Omental fat pad (tissue), 4 donors: ENCODE measurements at places on chromosomes 5 and 9.

DNA sequence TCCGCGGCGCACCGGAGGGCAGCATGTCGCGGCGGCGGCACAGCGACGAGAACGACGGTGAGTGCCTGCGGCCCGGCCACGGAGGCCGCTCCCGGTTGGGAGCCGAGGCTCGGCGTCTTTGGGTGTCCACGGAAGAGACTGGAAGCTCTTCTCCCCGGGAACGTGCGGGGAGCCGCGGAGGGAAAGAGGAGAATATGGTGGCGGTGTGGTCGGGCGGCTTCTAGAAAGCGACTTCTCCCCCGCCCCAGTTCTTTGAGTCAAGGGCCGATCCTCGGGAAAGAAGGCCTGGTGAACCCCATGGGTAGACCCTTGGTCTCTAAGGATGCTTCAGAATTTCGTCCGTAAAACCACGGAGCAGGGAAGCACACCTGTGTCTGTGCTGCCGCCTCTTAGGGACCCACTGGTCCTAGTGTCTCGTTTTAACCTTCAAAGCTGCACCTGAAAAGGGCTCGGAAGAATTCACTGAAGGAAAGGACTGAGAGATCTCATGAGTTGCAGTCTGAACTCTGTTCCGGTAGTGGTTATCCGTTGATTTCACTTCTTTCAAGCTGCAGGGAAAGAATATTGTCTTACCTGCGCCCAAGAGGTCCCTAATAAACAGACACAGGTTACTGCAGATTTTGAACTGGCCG, 354 bp downstream of the NCBP1 start:
- DNase-seq, result no peak

GRCh38 chr9:88949425-88949824, 41.8 kb upstream of the S1PR3 start:
- no peak for DNase-seq

GRCh38 chr5:179795049-179795862, 1.5 kb downstream of the LTC4S start:
- DNase-seq, result no peak

DNA sequence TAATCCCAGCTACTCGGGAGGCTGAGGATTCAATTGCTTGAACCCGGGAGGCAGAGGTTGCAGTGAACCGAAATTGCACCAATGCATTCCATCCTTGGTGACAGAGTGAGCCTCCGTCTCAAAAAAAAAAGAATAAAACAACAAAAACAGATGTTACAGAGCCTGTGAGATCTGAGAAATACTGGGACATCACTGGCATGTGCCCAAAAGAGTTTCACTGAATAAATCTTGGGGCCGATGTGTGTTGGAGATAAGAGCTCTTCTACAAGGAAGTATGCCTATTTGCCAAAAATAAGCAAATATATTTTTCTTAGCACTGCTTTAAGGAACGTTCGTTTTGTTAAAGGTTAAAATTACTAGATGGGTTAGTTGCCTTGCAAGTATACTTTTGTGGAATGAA, 55.1 kb downstream of the KIAA1958 start:
- DNase-seq, result no peak

DNA sequence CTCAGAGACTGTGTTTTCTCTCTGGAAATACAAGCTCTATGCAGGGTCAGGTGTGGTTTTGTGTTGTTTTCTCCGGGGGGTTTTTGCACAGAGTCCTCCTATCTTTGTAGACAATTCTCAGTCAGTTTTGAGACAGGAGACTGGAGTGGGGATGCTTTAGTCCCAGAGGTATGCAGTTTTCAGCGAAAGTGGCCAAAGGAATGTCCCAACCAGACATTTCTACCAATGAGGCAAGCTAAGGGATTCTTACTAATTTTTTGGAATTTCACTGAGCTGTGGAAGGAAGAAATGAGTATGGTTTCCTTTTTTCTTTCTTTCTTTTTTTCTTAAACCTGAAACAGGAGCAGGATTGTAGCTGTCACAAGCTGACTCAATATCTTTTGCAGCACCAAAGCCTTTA, 35.3 kb upstream of the PLPP1 start:
- DNase-seq, result no peak

DNA sequence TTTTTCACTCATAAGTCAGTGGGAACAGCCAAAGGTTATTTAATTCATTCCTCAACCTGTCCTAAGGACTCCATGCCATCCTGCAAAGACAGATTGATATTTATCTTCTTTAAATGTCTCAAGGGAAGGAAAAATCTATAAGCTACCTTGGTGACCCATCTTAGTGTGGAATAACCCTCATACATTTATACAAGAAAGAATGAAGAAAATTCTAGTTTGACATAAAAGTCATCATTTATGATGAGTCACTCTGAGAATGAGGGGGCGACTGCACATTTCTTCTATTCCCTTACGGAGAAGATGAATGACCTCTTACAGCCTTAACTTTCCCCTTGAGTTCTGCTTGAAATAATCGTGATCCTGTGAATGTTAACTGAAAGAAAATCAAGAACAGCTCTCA, 26.8 kb upstream of the NUDT12 start:
- DNase-seq, result no peak

GRCh38 chr9:93646640-93647178, 70.3 kb downstream of the PHF2 start:
- DNase-seq, result peak; percentile 17

DNA sequence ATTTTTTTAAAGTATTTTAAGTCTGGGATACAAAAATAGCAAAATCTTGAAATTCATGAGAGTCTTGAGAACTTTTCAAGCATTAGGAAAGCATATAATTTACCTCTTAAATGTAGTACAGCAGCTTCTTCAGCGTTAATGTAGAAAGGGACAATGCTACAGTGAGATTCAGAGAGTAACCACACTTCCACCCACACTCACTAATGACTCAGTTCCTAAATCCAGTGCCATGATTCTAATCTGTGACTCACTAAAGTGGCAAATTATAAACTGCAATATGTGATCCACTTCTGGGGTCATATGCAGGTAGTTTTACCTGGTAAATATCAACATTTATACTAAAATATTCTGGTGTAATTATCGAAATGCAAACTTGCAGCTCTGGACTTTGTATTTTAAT, 434.5 kb upstream of the TUSC1 start:
- no peak for DNase-seq

GRCh38 chr9:98356953-98357690, 101.7 kb upstream of the TBC1D2 start:
- DNase-seq, result no peak

DNA sequence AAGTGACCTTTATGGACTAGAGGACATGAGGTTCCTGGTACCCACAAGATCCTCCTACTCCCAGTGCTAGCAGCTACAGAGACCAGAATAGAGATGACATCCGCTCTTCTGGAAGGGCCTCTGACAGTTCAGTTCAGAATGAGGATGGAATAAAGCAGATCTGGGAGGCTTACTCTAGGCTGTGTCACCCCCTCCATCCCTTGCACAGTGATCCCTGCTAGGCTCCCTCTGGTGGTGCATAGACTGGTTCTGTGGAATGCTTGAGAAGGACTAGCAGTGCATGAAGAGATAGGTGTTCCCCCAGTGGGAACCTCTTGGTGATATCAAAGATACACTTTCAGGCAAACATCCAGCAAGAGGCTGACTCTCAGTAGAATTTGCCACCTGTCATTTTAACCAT, 83.0 kb downstream of the NPR3 start:
- DNase-seq, result no peak

- no peak for DNase-seq
Measured at GRCh38 chr5:149326611-149327010, 18.7 kb upstream of the GRPEL2 start.

- DNase-seq, result no peak
Measured at GRCh38 chr5:39877479-39877878, 452.7 kb upstream of the DAB2 start.

GRCh38 chr9:33437898-33438297, 9.5 kb downstream of the AQP3 start:
- DNase-seq, result no peak

DNA sequence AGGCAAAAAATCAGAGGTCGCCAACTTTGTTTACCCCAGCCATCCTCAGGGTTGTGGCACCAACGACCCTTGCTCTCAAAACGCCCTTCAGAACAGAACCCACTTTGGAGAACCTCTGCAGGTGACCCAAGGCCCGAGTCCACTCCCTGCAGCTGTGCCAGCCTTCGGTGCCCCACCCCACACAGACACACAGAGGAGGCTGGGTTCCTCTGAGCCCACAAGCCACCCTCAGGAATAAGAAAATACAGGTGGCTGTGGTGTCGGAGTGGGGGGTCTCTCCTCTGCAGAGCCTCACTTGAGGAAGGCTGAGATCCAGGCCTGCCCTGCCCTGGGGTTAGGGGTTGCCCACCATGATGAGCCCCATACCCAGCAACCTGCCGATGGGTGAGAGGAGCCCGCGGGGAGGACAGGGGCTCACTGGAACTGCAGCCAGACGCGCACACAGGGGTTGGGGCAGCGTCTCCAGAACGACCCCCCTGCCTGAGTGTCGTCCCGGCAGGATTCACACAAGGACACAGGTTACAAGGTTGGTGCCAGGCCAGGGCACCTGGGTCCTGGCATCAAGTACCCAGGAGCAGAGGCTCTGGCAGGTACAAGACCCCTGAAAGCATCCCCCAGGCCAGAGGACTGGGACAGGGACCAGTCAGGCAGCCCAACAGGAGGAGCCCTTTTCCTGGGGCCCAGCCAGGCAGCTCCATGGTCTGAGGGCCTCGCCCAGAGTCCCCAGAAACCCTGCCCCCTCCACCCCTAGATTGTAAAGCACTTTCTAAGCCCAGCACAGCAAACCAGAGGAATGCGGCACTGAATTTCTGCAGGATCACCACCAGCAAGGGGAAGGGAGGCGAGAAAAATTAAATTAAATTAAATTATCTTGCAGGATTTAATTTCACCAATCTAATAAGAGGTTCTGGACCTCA, 40.0 kb downstream of the NACC2 start:
- DNase-seq, result no peak

DNA sequence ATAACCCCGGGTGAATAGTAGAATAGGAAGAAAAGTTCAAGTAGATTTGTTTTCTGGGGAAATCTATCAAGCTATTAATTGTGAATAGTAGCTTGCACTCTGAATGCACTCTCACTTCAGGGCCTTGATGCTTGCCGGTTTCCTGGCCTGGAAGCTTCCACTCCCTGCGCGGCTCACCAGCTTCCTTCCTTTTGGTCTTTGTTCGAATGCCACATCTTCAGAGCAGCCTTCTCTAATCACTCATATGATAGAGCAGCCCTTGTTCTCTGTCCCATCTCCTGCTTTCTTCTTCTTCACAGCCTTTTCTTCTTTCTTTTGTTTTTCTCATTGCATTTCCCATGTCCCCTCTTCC, 146.7 kb downstream of the MAST4 start:
- no peak for DNase-seq

DNA sequence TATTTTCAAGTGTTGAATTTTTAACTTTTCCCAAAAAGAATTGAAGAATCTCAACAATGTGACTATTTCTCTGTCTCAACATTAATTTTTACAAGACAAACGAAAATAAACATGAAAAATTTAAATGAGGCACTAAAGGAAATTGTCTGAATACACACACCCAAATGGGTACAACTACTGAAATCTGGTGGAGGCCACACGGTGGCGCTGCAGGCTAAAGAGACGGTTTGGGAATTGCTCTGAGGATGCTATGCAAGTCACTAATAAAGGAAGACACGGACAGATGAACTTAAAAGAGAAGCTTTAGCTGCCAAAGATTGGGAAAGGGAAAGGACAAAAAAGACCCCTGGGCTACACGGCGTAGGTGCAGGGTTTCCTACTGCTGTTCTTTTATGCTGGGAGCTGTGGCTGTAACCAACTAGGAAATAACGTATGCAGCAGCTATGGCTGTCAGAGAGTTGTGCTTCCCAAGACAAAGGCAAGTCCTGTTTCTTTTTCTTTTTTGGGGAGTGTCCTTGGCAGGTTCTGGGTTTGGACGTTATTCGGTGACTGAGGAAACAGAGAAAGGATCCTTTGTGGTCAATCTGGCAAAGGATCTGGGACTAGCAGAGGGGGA, at the start of gene PCDHB10:
Gene PCDHB10 (plus strand): TSS at position 244 of the 616 bp plus-strand sequence. CDS start 200 bp downstream, at position 444.
- no peak for DNase-seq

DNA sequence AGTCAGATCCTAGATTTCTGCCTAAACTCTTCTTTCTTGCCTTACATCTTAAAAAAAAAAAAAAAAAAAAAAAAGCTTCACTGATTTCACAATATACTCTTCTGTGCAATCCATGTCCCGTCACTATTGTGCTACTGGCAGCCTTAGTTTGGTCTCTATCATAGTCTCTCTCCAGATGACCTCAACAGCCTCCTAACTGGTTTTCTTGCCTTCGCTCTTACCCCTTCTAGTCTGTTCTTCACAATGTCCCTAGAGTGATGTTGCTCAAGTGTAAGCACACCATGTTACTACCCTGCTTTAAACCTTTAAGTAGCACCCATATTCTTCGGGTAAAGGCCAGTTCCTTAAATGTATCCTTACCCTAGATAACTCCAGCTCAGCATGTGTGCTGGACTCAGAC, 25.8 kb downstream of the CD180 start:
- no peak for DNase-seq

- DNase-seq, result no peak
Measured at GRCh38 chr5:54876-55569, 36.9 kb upstream of the PLEKHG4B start.

GRCh38 chr5:135240283-135240633, 158.8 kb downstream of the MACROH2A1 start:
- no peak for DNase-seq

GRCh38 chr9:38091310-38092199, 22.5 kb upstream of the SHB start:
- no peak for DNase-seq

DNA sequence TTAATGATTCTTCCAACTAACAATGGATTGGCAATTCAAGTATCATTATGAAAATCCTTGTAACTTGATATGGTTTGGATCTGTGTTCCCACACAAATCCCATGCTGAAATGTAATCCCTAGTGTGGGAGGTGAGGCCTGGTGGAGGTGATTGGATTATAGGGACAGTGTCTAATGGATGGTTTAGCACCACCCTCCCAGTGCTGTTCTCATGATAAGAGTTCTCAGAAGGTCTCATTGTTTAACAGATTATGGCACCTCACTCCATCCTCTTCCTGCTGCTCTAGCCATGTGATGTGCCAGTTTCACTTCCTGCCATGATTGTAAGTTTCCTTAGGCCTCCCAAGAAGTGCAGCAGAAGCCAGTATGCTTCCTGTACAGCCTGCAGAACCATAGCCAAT, 1116.2 kb upstream of the EDIL3 start:
- DNase-seq, result no peak

GRCh38 chr9:70136632-70137031, 93.0 kb downstream of the MAMDC2 start:
- DNase-seq, result no peak

DNA sequence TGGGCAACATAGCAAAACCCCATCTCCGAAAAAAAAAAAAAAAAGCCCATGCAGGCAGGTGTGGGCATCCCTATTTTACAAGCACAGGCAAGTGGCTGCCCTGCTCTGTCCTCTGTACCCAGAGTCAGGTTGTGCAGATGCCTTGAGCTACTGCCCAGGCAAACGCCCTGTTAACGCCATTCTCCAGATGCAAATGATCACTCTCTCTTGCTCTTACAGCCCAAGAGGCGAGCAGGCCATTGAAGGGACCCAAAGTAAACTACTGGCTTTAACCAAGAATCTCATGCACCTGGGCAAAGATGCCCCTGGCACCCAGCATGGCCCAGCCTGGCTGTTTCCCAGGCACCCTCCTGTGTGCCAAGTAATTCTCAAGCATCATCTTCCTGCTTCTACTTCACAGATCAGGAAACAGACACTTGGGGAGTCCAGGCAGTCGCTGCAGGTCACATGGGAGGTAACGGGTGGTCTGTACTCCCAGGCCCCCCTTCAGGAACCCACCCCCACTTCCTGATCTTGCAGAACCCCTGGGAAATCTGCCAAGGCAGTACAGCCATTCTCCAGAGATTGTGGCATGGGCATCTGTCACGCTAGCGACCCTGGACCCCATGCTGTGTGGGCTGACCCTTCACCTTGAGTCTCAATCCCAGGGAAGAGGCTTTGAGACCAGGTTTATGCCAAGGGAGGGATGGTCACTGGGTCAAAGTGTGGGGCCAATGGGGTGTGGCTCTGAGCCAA, 14.2 kb downstream of the EEIG1 start:
- no peak for DNase-seq
